Activated T-helper 2 cell treated with anti-CD3 and anti-CD28 coated beads, Interferon-gamma antibody, Interleukin-2, Interleukin-4, amounts not matched to agents 10 μg/mL and 5 μg/mL and 100 μg/mL, durations not matched to agents 14 hours and 24 hours and 36 hours (primary cell): ENCODE measurements at places on chromosomes 7 and 10.

GRCh38 chr10:44938956-44939355, 20.6 kb upstream of the RASSF4 start:
- DNase-seq, result no peak

DNA sequence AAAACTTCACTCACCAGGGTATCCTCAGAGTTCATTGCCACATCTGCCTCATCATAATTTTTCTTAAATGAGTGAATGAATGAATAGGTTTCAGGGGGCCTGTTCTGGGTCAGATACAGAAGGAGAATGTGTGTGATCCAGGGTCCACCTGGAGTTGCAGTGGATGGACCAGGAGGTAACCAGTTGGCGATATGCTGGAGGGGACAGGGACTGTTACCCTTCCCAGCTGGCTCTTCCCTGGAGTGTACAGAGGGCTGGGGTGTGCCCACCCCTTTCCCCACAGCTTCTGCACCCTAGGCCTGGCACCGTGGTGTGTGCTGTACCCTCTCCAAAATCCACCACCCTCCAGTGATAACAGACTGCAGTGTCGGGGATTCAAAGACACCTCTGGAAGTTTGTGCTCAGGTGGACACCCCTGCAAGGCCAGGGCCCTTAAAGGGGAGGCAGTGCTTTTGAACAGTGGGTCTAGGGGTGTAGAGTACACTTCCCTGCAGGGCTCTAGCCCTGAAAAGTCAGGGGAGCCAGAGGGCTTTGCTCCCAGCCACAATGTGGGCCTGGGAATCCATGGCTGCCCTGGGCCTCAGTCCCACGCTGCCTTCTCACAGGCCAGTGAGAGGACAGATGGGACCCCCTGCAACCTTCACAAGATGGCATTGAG, 134.4 kb upstream of the UNC5B start:
- DNase-seq, result no peak

DNA sequence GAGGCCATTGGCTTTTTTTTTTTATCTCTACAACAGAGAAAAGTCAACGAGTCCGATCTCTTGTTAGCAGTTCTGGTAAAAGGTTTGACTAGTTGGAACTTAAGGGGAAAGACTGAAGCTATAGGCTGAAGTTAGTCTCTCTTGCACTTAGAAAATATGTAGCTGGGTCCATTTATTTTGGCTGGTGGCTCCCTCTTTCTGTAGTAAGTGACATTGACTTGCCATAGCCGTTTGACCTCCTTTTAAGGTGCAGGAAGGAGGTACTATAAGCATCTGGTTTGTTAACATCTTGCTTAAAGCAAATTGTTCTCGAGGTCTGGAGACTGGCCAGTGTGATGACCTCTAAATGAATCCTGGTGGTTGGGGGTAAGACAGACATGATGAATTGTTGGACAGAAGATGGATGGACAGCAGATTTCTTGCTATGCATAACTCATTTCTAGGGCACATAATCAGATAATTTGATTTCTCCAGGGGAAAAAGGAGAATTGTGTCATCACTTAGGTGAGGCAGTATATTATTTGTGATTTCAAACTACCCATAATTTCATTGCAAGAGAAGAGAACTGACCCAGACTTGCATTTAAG, 356.3 kb upstream of the GALNT17 start:
- DNase-seq, result no peak

DNA sequence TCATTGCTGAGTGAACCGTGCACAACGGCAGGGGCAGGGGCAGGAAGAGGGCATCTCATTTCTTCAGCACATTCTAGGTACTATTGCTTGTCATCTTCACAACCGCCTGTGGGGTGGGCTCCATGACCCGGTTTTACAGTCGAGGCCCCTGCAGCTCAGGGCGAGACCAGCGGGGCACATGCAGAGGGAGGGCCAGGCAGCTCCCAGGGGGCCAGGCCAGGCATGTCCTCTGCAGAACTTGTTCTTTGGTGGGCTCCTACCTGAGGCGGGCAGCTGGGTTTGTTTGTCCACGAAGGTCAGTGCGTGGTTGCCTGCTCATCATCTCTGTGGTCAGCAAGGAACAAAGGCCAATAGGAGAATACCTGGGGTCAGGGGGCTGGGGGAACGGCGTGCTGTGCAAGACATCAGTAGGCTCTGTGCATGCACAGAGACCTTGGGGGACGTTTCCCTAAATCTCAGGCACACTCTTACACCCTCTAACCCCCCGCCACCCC, 75.1 kb upstream of the LEP start:
- no peak for DNase-seq

DNA sequence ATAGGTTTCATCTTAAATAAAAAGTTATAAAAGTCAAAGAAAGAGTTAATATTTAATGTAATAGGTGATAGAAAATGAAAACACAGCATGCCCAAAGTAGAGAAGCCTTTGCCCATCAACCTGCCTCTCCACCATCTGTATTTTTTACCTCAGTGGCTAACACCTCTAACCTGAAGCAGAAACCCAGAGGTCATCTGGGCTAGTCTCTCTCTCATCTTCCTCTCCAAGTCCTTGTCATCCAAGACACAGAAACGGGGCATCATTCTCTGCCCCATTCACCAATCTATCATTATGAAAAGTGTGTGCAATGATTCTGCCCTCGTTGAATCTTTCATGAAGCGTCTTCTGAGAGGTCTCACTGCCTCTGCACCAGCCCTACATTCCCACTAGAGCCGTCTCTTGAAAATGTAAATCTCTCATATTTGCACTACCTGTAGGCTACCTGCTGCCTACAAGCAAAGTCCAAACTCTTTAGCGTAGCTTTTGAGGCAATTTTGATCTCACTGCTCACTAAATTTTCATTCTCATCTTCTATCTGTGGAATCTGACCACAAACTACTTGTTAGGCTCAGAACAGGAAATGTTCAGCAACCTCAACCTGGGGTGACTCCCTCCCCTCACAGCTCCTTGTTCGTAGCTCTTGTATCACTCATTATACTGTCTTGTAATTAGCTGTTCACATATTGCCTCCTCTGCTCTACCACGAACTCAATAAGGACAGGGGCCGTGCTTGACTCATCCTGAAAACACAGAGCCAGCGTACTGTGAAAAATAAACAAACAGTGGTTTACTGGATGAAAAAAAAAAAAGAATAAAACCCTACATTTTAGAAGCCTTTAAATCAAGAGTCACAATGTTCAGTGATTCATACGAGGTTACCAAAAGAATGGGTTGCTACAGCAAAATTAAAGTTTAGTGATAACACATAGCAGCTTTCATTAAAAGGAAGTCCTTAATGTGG, 83.1 kb downstream of the CTNNA3 start:
- peak; percentile 77 for DNase-seq

GRCh38 chr7:114026486-114027089, 107.8 kb upstream of the PPP1R3A start:
- DNase-seq, result no peak

DNA sequence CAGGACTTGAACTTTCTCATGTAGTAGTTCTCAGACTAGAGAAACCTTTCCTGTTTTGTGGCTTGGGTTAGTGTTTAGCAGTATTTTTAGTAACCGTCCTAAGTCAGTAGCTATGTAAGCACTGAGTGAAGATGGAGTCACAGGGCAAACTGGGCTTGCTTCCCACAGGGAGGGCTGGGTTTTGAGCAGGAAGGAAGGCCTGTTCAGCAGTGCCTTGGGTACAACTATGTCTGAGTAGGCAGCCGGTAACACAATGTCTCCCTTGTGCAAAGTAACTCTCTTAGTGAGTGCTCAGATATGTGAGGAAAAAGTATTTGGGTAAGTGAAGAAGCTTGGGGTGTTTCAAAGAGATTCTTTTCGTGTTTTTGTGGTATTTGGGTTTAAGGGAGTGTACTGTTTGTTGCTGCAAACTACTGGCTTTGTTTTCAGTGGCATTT, 96.4 kb downstream of the CCSER2 start:
- no peak for DNase-seq

DNA sequence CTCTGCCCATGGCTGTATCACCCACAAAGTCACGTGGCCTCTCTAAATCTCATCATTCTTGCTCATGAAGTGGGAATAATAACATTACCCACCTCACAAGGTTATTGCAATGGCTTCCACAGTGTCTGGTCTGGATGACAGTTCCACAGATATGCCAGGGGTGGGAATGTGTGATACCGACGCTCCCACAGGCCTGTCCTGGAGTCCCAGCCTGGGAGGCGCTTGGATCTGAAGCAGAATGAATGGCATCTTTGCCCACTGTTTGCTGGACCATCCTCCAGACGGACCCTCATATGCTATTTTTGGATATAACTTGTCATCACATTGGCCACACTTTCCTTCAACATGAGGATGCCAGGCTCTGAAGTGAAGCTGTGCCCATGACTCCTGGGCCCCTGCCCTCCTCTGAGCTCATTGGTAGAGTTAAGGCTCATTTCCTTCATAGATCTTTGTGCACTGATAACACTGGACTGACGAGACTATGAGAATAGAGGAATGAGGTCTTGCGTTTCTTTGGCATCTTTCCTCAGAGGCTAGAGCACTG, 279.8 kb upstream of the ZNF32 start:
- no peak for DNase-seq

DNA sequence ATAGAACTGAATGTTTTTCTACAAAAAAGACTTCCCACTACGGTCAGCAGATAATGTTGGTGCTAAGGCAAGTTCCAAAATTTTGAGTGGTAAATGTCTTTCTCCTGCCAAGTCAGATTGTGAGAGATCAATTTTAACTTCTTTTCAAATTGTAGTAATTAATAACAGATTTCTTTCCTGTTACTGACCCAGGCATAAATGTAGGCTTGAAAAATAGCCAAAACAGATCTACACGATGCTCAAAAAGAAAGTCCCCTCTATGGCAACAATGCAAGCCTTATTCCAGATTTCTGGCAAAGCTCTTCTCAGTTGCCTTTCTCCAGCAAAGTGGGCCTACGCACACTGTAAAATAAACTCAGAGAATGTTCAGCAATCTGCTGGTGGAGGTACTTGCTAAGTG, 641.0 kb upstream of the NRP1 start:
- no peak for DNase-seq

GRCh38 chr7:151035026-151035717, 6.9 kb downstream of the ABCB8 start:
- no peak for DNase-seq

GRCh38 chr7:432256-432655, 87.4 kb downstream of the PDGFA start:
- DNase-seq, result no peak

DNA sequence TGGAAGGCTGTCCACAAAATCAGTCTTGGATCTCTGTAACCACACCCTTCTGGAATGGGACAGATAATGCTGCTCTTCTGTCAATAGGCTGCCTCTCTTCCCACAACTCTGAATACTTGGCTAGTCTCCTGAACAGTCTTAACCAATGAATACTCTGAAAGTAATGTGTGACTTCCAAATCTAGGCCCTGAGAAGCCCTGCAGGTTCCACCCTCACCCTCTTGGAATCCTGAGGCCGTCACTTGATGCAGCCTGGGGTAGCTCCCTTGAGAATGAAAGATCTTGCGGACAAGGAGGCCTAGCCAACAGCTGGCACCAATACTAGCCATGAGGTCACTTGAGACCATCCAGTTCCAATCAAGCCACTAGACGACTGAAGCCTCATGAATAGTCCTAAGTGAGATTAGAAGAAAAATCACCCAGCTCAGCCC, 109.2 kb downstream of the ARHGAP12 start:
- DNase-seq, result no peak

DNA sequence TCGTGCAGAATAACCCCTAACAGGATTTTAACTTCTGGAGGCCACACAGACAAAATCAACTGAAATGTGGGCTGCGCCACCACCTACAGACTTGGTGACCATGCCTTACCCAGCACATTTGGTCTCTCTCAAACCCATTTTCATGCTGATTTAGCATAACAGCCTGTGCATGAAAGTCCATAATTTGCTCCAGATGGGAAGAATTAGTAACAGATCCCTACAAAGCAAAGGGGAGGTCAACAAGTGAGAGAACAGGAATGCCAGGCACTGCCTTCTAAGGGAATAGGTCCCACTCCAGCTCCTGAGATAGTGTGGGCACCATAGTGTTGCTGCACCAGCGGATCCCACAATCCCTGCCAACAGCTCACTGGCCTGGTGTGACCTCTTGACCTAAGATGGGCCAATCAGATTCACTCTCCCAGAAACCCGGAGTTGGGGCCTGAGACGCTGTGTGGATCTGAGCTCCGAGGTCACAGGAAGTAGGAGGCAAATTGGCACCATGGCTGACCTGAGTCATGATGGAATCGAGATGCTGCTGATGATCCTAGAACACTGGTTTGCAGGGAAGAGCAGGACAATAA, 32.4 kb downstream of the SLIT1 start:
- no peak for DNase-seq

DNA sequence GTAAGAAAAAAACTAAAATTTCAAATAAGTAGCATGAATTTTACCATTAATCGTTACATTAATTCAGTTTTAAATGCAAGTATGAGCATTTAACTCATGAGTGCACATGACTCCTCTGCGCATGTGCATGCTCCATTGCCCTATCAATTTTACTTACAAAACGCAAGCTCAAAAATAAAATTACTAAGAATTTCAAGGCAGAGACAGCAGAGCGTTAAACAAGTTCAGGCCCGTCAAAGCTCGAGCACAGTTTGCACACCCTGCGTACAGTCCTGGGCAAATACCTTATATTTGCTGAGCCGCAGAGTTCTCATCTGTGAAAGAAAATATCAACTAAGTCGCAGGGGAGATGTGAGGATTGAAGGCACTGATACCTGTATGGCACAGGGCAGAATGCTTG, 373.6 kb downstream of the BBS9 start:
- no peak for DNase-seq

DNA sequence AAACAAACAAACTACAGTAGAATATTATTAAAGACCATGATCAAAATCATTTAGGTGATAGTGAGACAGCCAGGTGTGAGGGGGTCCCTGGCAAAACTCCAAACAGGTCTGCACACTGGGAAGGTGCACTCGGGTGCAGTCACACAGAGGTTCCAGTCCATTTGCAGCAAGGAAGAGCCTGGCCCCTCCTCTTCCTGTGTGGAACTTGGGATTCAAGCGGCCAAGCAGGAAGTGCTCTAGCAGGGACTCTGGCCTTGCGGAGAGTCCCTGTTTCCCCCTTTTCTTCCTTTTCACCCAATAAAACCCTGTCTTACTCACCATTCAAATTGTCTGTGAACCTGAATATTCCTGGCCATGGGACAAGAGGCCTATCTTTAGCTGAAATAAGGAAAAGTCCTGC, 181.8 kb downstream of the LRRTM3 start:
- no peak for DNase-seq

DNA sequence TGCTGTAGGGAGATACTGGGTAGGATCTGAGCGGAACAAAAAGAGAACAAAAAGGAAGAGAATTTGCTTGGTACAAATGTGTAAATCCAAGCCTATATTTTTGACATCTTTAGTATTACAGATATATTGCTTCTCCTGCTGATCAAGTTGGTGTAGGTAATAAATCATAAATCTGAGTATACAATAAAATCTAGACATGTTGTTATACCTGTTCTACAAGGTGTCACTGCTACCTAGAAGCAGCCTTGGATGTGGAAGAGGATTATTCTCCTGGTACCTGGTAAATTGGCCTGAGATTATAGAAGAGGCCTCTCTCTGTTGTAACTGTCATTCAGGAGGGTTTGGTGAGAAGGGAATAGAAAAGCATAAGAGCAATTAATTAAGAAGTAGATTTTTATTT, 89.9 kb upstream of the LSM8 start:
- no peak for DNase-seq

- DNase-seq, result no peak
Observed at GRCh38 chr10:103823706-103824272, 31.6 kb downstream of the SH3PXD2A start.
